ENCODE measurements at places on chromosomes 7 and 10.
A peak's percentile ranks its signal among the peaks of the same experiment; 100 is the strongest.

DNA sequence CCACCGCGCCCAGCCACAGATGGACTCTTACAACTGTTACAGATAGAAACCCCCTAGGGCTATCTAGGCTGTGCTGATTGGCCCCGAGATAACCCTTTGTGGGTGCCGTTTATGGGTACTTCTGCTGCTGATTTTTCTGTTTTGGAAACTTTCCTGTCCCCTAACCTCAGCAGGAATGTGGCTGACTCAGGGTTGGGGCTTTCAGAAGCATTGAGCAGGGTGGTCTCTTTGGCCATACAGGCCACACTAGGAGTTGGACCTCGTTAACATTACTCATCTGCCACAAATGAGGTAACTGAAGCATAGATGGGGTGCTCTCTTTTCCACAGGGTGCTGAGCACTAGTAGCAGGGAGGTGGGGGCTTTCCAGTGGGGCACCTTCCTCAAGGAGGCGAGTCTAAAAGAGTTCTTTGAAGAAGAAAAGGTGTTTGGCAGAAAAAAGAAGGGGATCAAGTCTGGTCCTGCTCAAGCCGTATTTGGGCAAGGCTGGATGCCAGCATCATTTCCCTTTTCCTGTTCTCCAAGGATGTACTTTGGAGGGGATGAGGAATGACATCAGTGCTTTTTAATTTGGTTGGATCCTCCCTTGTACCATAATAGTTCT is 6.4 kb downstream of the ZSCAN25 start:
- DNase-seq, result no peak

DNA sequence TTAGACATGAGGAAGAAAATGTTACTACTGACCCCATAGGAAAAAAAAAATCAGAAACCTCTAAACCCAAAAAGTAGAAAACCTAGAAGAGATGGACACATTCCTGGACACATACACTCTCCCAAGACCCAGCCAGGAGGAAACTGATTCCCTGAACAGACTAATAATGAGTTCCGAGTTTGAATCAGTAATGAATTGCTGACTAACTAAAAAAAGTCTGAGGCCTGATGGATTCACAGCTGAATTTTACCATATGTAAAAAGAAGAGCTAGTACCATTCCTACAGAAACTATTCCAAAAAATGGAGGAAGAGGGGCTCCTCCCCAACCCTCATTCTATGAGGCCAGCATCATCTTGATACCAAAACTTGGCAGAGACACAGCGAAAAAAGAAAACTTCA is 75.8 kb downstream of the HBP1 start:
- no peak for DNase-seq

- DNase-seq, result no peak
Observed at GRCh38 chr10:85012305-85012704, 683.9 kb downstream of the CCSER2 start.

DNA sequence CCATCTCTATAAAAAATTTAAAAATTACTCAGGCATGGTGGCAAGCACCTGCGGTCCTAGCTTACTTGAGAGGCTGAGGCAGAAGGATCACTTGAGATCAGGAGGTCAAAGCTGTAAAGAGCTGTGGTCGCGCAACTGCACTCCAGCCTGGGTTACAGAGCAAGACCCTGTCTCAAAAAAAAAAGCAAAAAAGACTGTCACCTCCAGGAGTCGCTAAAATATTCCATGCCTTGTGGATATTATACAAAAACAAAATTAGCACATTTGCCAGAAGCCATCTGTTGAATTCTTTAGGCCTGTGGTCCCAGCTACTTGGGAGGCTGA is 87.0 kb upstream of the SDK1 start:
- no peak for DNase-seq

GRCh38 chr10:21927631-21928353 is 75.7 kb downstream of the DNAJC1 start:
- no peak for DNase-seq

DNA sequence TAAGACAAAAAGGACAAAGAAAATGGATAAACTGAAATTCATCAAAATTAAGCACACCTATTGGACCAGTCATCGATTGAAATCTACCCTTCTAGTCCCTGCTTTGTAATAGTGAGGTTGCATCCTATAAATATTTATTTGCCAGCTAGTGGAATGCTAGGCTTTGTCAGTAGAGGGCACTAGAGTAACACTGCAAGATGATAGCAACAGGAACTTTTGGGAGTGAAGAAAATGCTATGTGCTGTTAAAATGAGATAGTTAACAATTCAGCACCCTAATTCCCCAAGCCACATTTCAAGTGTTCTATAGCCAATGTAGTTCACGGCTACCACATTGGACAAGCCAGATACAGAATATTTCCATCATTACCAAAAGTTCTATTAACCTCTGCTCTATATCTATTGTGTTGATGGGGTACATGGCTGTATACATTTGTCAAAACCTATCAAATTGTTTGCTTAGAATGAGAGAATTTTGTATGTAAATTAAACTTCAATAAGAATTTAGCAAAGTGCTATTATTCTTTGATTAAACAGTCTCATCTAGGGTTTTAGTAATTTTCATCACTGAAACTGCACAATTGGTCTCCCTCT is 69.8 kb downstream of the LSMEM1 start:
- DNase-seq, result peak; percentile 36

GRCh38 chr10:3784510-3785250 is at the start of gene KLF6:
Gene KLF6 (minus strand): TSS chr10:3785209. CDS start chr10:3785014, 195 bp downstream.
- DNase-seq, result no peak

DNA sequence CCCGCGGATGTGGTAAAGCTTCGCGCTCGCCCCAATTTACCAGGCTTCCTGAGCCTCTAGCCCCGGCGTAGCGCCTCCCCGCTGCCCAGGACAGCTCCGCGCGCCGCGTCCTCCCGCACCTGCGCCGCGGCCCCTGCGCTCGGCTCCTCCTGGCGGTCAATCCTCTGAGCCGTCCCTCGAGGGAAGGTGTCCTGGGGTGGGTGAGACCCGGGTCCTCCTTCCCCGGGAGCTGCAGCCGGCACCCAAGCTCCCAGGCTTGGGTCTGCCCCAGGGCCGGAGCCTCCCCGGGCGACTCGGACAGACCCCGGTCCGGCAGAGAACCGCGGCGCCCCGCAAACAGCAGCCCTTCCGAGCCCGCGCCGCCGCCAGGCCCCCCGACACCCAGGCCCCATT is 512 bp downstream of the OSBPL3 start:
- no peak for DNase-seq

GRCh38 chr7:24862461-24862860 is 105.2 kb upstream of the GSDME start:
- DNase-seq, result no peak

- no peak for DNase-seq
Observed at GRCh38 chr10:102778781-102779180, 35.0 kb downstream of the WBP1L start.

- peak; percentile 11 for DNase-seq
Observed at GRCh38 chr7:11298220-11298619, 324.5 kb downstream of the PHF14 start.

DNA sequence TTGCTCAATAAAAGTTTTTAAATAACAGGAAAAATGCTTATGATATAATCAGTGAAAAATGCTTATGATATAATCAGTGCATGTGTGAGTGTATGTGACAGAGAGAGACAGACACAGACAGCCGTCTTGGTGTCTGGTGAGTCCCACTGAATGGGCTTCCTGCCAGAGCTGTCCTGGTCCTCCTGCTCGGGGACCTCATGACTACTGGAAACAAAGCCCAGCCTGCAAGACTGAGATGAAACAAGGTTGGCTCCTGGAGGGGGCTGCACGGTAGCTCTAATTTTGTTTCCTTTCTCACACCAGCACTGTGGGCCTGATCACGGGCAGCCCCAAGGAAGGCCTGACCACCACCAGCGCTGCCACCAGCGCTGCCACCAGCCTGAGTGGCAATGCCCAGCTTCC is 57.3 kb downstream of the NRP1 start:
- DNase-seq, result no peak

DNA sequence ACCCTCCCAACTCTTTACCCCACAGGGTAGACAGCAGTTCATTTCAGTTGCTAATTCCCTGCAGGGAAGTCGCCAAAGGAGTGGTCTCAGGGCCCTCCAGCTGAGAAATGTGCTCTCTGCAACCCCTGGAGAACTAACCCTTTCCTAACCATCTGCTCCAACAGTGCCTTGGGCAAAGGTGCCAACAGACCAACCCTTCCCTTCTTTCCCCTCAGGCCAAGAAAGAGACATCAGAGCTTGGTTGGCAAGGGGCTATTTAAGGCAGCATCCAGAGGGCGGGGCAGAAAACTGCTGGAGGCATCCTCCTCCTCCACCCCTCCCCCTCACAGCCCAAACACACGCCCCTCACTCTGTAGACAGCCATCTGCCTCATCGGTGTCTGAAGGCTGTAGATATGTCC is 1.7 kb downstream of the SORBS1 start:
- DNase-seq, result peak; percentile 36

GRCh38 chr7:50399206-50399605 is 50.9 kb downstream of the FIGNL1 start:
- no peak for DNase-seq

GRCh38 chr10:73584737-73585136 is 6.4 kb downstream of the USP54 start:
- DNase-seq, result no peak

GRCh38 chr7:90532231-90532929 is 62.9 kb downstream of the PTTG1IP2 start:
- no peak for DNase-seq

DNA sequence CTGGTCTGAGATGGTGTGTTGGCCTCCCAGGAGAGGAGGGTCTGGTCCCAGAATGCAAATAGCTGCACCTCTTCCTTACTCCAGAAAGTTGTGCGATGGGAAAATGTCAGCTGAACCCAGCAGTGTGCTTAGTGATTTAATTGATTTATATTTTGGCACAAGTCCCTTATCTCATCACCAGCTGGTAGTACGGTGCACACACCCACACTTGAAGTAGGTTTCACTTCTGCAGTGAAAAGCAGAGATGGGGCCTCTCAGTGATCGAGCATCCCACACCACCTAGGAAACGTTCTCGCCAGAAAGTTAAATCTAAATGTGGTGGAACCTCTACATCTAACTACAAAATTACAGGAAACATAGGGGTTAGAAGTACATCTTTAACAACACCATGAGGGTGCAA is 80.4 kb downstream of the UBE3C start:
- DNase-seq, result no peak

- no peak for DNase-seq
Observed at GRCh38 chr7:102834999-102835398, 77.8 kb upstream of the LRRC17 start.

DNA sequence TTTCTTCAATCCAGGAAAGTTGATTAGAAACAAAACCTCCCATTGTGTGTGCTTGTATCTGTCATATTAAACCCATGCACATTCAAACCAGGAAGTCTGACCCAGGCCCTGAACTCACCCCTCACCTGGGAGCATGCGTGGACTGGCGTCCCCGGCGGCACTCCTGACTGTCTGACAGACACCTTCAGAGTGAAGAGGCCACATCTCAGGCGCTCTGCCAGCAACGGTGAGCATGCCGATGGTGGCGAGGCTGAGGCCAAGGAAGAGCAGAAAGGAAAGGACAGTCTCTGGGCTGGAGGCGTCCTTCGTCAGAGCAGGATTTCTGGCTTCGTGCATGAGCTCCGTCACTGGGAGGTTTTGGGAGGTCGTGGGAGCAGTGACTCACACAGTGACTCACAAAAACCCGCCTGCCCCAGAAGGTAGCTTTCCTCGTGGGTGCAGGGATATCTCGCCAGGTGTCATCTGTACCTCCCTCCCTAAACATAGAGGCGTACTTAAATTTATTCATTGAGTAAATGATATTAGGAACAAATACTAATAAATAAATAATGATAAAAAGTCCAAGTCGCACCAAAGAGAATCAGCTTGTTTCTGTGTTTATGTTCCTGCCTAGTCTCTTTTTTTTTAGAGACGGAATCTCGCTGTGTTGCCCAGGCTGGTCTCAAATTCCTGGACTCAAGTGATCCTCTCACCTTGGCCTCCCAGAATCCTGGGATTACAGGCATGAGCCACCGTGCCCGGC is 13.5 kb downstream of the IQCE start:
- DNase-seq, result no peak

- no peak for DNase-seq
Observed at GRCh38 chr7:54563329-54563916, 21.2 kb downstream of the VSTM2A start.

- no peak for DNase-seq
Observed at GRCh38 chr10:17029581-17030271, 99.9 kb downstream of the CUBN start.

DNA sequence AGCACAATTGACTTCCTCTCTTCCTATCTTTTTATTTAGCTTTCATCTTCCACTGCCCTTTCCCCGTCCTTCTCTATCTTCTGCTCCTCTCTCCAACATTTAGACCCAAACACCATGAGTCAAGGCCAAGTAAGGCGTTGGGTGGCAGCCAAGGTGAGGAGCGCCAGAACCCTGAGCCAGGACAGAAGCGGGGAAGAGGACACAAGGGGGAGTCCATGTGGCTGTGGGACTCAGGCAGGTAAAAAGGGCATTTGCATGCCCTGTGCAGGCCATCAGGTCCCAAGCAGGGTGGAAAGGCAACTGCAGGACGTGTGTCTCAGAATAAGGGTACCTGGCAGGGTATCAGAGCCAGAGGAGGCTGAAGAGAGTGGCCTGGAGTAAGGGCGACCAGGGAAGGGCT is 192.4 kb upstream of the PFKP start:
- DNase-seq, result no peak

DNA sequence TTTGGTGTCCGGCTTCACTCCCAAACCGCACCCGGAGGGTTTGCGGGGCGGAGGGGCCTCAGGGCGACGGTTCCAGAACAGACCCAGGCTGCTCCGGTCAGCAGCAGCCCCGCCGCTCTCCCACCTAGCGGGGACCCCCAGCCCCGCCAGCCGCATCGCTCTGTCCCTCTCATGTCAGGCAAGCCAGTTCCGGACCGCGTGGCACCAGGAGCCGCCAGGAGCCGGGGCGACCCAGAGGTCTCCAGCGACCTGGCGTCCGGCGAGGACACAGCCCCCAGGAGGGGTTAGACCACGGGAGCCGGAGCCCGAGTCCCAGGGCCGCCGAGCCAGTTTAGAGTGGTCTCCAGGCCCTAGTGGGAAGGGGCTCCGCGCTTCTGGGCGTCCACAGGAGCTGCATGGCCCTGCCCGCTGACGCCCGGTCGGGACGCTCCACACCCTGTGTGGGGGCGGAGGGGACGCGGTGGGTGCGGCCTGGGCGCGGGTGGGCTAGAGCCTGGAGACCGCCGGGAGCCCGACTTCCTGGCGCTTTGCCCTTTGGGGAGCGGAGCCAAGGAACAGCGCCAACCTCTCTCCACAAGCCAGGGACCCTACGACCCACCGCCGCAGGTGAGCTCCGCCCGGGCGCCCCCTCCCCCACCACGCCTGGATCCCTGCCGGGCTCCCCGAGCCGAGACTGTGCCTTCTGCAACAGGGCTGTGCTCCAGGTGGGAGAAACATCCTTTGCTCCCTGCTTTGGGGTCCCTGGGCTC is 43.4 kb downstream of the ZNF117 start:
- no peak for DNase-seq

GRCh38 chr7:151626422-151627115 is 106.9 kb upstream of the RHEB start:
- no peak for DNase-seq

DNA sequence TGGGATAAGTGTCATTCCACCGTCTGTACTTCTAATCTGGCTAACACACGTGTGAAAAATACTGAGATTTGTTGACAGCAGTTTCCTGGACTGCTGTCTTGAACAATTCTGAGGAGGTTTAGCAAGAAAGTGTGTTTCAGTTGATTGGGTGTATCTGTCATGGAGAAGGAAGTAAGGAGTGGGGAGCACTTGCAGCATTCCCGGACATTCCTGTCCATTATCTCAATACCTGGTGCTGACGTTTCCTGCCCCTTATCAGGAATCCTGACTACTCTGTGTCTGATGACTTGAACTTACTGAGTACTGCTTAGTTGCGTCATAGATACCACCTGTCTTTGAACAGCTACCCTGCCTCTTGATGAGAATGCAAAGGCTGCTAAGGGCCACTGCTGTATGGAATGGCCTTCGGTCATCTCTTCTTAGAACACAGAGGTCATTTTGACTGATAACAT is 72.0 kb upstream of the VKORC1L1 start:
- DNase-seq, result no peak

Measured in NT2/D1 (cell line).